Coronary artery (tissue), 2 donors: ENCODE measurements at places on chromosomes 11 and 22.

DNA sequence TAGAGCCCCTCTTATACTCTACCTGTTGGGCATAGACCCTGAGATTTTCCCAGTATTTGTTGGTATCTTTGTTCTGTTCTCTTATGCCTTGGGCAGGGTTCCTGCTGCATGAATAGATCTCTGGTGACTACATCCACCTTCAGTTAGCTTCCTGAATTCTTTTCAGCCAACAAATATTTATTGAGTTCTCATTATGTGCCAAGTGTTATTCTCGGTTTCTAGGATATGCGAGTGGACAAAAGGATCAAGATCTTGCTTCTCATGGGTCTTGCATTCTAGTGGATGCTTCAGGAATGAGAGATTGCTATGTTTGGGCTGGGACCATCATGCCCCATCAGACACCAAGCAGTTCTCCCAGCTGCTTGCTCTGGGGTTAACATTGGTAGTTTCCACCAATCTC is 340.0 kb downstream of the METTL15 start:
- DNase-seq = no peak

DNA sequence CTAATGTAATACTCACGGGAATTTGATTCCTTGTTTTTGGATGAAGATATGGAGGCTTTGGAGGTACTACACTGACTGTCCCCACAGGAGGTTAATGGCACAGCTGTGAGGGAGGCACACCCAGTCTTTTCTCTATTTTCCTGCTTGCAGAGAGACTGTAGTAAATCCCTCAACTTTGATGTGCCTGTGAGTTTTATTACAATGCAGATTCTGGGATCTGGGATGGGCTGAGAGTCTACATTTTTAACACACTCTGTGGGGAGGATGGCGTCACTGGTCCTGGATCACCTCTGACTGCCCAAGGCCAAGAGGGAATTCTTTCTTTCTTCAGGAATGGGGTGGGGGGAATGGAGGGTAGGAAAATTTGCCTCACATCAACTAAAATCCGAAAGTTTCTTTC is 80.2 kb upstream of the NTM start:
- no peak for DNase-seq

GRCh38 chr11:94568200-94568599 is 1.0 kb downstream of the PIWIL4 start:
- DNase-seq = no peak

GRCh38 chr11:13663631-13664071 is 4.8 kb upstream of the FAR1 start:
- DNase-seq = no peak

DNA sequence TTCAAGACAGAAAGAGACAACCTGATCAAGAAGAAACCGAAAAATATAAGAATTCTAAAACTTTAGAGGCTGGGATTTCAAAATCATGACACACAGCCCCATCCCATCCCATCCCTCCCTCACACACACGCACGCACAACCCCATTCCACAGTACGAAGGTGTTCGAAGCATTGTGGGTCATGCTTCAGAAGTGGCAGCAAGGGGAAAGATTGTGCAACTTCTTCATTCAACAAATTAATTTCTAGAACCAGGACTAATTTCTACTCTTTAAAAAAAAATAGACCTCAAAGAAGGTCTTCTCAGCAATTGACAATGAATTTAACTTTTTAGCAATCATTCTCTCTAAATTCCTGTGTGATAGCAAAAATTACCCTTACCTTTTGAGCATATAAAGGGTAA is 867 bp downstream of the SPA17 start:
- no peak for DNase-seq

DNA sequence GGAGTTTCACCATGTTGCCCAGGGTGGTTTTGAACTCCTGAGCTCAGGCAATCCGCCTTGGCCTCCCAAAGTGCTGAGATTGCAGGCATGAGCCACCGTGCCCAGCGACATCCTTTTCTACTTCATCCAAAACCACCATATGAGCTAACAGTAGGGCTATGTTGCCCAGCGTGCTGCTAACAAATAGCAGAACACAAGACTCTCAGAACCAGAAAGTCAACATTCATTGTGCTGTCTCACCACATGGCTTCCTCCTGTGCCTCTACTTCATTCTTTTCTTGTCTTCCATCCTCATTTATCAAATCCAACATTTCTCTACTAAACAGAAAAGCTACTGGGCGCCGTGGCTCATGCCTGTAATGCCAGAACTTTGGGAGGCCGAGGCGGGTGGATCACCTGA is 12.0 kb upstream of the DENND5A start:
- DNase-seq = no peak

DNA sequence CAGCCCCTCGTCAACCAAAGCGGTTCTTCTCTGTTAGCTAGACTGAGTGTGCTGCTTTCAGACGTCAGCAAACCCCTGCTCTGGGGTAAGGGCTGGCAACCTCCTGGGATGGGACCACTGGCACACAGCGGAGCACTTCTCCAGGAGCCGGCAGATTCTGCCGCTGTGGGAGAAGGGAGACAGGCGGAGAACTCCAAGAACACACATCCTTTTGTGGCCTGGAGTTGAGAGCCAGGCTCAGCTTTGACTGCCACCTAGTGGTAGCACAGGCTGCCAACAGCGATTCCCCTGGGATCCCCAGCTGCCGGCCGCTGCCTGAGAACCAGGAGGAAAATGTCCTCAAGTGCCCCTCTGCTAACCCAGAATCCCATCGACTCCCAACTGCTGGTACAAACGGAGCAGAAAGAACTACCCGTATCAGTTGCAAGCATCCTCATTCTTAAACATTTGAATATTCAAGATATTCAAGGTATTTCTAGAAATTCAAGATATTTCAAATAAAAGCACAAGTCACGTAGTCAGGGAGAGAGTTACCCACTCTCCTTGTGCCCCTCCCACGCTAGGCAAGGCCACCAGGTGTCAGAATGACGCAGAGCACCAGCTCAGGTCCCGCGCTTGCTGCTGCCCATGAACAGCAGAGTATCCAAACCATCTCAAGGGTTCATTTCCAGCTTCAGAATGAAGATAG is 4.9 kb downstream of the LTO1 start:
- DNase-seq = peak; percentile 92

DNA sequence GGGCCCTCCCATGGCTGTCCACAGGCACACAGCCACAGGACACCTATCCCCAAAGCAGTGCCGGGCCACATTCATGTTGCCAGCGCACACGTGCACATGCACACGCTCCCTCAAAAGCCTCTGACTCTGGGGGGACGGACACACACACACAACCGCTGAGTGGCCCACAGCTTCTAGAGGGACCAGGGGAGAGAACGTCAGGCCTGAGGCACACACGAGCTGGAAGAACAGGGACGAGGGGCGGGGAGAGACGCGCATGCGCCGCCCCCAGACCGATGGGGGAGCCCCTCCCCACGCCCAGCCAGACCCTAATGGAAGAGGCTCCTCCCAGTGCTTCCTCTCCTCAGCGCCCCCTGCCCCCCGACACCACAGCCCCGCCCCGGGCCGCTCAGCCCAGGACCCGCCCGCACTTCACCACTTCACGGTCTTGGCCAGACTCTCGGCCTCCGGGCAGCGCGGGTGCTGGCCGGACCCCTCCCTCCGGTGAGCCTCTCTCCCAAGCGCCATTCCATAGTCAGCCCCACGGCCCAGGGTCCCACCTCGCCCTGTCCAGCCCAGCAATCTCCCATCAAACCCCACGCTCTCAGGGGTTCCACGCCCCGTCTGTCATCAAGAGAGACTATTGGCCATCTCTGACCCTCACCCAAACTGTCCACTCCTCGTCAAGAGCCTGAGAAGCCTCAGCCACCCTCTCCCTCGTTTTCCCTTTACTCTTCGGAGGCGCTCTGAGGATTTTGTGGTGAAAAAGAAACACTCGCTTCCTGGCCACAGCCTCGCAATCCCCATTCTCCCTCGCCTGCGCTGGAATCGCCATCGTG is 11.7 kb downstream of the NRXN2 start:
- no peak for DNase-seq

DNA sequence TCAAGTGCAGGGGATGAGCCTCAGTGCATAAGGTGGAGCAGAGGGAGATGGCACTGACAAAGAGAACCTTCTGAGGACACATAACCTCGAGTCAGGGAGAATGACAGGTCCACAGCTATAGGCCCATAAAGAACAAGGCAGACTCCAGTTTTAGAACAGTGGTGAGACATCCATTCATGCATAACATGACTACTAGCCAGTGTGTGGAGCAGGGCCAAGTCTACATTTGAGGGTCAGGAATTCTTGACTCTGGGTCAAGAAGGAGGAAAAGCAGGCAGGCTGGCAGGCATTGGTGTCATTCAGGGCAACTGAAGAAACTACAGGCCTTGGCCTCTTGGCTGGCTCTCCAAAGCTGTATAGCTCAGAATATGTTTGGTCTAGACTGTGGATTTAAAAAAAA is 54.9 kb downstream of the MTNR1B start:
- DNase-seq = no peak
